ENCODE measurements at places on chromosomes 13 and 19.
A peak's percentile ranks its signal among the peaks of the same experiment; 100 is the strongest.

GRCh38 chr19:49011194-49011593, 5.7 kb downstream of the LHB start:
- no peak for DNase-seq

- DNase-seq = no peak
Observed at GRCh38 chr13:84606616-84607015, 724.3 kb upstream of the SLITRK1 start.

DNA sequence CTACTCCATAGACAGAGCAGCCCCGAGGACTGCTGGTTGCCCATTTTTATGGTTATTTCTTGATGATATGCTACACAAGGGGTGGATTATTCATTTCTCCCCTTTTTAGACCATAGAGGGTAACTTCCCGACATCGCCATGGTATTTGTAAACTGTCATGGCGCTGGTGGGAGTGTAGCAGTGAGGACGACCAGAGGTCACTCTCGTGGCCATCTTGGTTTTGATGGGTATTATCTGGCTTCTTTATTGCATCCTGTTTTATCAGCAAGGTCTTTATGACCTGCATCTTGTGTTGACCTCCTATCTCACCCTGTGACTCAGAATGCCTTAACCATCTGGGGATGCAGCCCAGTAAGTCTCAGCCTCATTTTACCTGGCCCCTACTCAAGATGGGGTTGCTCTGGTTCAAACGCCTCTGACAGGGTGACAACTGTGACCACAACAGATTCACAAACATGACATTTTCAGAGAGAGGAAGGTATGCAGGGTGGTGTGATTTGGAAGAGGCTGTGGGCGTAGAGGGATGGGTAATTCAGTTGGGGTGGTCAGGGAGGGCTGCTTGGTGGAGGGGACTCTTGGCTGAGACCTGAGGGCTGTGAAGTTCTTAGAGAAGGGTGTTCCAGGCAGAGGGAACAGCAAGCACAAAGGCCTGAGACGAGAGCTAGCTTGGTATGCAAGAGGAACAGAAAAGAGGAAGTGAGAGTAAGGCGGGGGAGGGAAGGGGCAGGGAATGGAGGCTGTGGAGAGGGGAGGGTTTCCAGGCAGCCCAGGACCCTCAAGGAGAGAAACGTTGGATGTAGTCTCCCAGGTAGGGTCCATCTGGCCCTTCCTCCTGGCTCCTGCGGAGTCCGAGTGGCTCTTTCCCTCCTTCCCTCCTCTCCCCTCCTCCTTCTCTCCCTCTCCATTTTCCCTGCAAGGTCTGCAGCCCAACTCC, 23.5 kb downstream of the FAM187B start:
- no peak for DNase-seq

DNA sequence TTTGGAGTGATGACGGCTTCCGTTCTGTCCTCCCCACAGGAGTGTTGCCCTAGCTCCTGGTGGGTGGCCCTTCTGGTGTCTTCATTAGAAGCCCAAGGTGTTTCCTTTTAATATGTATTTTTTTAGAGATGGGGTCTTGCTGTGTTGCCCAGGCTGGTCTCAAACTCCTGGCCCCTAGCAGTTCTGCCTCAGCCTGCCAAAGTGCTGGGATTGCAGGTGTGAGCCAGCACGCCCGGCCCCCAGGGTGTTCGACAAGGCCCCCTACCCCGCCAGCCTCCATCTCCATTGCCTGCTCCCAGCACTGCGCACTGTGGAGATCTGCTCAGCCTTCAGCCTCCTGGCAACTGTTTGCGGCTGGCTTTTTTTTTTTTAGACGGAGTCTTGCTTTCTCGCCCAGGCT, 31.2 kb downstream of the BTBD2 start:
- no peak for DNase-seq

GRCh38 chr13:40200273-40200978, 466.0 kb downstream of the FOXO1 start:
- DNase-seq = no peak

DNA sequence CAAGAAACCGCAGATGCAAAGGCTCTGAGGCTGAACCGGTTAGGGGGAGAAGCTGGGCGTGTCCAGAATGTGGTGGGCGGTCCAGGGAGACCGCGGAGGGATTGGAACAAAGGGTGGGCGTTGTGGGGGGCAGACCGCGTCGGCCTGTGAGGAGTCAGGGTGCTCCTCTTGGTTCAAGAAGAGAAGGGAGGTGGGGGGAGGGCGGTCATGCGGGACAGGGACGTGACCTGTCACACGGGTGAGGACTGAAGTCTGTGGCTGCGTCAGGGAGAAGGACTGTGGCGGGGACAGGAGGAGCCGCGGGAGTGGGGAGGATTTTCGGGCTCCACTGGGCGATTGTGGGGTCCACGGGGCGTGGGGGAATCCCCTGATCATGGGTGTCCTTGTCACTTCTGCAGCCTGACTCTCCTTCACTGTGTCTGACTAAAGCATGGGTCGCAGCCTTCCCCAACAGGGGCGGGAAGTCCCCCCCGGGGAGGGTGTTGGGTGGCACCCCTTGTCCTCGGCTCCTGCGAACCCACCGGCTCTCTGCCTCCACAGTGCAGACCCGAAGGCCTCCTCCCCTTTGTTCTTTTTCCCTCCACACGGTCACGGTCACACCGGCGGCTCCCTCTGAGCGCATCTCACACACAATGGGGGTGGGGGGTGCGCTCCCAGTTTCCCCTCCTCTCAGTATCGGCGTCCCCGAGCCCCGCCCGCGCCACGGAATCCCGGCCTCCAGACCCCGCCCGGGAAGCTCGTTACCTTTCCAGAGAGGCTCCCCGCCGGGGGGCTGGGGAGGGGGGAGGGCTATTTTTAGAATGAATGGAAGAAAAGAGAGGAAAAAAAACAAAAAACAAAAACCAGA, 16.4 kb upstream of the KCNN1 start:
- peak; percentile 33 for DNase-seq

DNA sequence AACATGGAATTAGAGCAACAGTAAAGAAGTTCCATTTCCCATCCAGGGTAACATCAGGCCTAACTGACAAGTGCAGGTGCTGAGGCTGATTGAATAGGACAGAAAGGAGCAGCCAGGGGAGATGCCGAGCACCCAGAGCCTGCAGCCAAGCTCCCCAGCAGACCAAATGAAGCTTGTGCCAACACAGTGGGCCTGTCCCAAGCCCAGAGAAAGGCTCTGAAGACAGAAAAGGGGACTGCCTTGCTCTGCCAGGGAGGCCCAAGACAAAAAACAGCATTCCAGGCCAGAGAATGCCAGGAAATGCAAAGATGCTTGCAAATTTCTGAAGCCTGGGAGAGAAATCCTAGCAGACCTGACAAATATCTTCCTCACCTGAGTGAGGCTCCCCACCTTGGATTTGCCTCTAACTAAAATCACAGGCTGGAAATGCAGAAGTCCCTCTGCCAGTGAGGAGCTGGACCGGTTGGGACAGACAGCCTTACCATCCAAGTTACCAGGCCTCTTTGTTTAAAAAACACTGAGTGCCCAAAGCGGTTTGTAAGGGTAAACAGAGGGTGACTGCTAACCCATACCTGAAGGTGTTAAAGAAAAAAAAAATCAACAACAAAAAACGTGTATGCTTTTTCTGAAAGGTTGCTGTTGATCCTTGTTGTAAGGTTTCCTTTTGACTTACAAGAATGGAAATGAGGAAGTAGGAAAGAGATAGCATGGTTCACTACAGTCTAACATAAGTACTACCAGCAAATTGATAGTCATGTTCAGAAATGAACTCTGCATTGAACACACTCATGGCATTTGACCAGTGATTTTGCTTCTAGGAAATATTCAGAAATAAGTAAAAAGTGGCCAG, 11.8 kb upstream of the HMGB1 start:
- DNase-seq = no peak

GRCh38 chr19:15421721-15422260, 3.0 kb upstream of the AKAP8L start:
- no peak for DNase-seq

DNA sequence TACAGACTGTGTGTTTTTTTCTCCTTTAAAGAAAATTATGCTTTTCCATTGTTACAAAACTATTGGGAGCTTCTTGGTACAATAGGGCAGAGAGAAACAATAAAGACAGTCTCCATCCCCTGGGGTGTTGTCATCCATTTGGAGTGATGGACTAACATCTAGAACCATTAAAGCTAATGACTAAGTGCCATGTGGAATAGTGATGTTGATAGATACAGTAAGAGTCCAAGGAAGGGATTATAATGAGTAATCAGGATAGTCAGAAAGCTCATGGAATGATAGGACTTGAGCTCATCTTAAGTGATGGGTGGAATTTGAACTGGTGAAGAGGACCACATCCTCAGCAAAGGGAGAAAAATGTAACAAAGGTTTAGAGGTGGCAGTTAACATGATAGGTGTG, 24.1 kb upstream of the FRY start:
- no peak for DNase-seq

DNA sequence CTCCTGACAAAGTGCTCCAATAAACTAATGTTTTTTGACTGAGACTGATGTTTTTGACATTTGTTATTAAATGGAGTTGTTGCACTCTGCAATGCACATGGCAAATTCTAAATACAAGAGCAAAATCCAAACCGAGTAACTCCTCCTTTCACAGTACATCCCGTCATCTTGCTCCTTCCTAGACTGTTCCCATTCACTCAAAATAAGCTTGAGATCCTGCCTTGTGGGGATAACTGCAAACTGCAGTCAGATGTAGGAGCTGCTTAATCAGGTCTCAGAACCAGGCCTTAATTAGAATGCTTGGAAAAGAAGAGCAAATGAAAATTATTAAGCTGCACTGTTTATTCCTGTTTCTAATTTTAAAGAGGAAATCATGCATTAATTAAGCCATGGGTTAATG, 134.8 kb upstream of the SPRY2 start:
- DNase-seq = no peak

DNA sequence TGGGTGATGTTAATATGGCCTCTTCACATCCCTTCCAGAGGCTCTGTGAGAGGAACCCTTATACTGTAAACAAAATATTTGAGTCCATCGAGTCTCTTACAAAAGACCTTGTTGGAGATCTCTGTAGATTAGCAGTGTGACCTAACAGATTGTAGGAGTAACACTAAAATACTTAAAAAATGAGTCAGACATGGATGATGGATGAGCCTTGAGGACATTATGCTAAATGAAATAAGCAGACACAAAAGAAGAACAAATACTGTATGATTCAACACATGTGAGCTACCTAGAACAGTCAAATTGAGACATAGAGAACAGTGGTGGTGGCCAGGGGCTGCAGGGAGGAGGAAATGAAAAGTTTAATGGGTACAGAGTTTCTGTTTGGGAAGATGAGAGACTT, 152.2 kb upstream of the UBL3 start:
- DNase-seq = no peak

DNA sequence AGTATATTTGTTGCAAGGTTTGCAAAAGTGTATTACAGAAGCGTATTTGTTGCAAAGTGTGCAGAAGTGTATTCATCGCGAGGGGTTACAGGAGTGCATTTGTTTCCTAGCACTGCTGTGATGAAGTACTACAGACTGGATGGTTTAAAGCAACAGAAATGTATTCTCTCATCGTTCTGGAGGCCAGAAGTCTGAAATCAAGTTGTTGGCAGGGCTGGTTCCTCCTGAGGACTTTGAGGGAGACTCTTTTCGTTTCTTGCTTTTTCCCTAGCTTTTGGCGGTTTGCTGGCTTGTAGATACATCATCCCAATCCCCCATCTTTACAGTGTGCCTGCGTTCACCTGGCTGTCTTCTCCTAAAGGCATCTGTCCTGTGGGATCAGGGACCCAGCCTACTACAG, 127.9 kb upstream of the USP29 start:
- DNase-seq = no peak

DNA sequence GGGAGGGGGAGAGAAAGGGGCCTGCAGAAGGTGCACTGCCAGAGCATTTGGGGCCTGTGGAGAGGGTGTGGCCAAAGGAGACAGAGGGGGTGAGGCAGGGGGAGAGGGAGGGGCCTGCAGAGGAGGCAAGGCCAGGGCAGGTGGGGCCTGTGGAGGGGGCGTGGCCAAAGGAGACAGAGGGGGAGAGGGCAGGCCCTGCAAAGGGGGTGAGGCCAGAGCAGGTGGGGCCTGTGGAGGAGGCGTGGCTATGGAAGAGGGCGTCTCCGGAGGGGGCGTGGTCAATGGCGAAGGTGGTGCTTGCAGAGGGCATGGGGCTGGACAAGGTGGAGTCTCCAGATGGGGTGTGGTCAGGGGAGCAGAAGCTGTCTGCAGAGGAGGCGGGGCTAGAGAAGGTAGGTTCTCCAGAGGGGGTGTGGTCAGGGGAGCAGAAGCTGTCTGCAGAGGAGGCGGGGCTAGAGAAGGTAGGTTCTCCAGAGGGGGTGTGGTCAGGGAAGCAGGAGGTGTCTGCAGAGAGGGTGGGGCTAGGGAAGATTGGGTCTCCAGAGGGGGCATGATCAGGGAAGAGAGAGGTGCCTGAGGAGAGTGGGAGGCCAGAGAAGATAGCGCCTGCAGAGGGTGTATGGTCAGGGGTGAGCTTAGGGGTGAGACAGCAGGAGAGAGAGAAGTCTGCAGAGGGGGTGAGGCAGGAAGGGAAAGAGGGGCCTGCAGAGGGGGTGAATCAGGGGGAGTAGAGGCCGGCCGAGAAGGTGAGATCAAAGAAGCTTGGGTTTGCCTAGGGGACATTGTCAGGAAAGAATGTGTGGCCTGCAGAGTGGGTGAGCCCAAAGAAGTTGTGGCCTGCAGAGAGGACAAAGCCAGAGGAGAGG, 3.4 kb downstream of the PRR36 start:
- peak; percentile 57 for DNase-seq

GRCh38 chr13:77874406-77874805, 44.2 kb downstream of the EDNRB start:
- DNase-seq = no peak

- DNase-seq = no peak
Observed at GRCh38 chr13:21481359-21481758, 22.3 kb upstream of the ZDHHC20 start.

DNA sequence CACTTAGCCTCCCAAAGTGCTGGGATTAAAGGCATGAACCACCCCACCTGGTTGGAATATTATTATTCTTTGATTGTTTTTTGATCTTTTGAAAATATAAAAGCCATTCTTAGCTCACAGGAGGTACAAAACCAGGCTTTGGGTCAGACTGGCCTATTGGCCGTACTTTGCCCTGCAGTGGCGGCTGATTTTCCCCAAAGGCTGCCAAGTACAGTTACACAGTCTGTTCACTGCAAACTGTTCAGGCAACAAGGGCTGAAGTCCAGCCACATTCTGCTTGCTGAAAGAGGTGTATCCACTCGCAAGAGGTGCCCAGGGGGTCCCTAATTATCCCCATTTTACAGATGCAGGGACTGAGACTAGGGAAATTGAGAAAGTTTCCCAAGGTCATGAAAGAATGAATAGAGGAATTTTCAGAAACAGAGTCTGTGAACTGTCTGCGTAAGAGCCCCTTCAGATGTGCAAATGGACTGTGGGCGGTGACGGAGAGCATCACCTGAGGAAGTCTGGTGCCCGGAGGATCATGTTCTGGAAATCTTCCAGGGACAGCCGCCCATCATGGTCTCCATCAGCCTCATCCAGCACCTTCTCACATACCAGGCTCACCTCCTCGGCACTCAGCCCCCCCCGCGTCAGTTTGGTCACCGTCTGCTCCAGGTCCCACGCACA, 9.0 kb downstream of the CIB3 start:
- DNase-seq = no peak

DNA sequence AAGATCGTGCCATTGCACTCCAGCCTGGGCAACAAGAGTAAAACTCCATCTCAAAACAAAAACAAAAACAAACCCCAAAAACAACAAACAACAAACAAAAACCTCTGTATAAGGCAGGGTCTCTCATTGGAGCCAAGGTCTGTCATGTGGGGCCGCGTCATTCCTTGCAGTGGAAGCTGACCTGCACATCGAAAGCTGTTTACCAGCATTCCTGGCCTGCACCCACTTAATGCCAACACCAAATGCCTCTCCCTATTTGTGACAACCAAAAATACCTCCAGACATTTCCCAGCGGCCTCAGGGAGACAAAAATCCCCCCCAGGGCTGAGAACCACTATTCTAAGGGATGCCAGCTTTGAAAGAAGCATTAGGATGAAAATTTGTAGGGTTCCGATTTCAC, 1.2 kb downstream of the CPAMD8 start:
- DNase-seq = no peak

Measured in activated naive CD4-positive, alpha-beta T cell treated with anti-CD3 and anti-CD28 coated beads, Interleukin-2, amount 50 U/mL, for 16 hours (primary cell).